ENCODE measurements at places on chromosomes 12 and 14. TPM values are rescaled to one million over a fixed set of nuclear protein-coding genes. Genes with fewer than 3 reads are reported as not detected.

NFKBIA gene
- 76.7 TPM for total RNA-seq

PLCZ1 gene
- not detected for total RNA-seq

GYS2 gene
- not detected for total RNA-seq

TDRD9 gene
- total RNA-seq: not detected

PIK3C2G gene
- total RNA-seq: not detected

NPFF gene
- total RNA-seq: not detected

RNASE7 gene
- not detected for total RNA-seq

KLRC3 gene
- not detected for total RNA-seq

USP5 gene
- total RNA-seq: 143 TPM

SSTR1 gene
- 0.07 TPM for total RNA-seq

DNA sequence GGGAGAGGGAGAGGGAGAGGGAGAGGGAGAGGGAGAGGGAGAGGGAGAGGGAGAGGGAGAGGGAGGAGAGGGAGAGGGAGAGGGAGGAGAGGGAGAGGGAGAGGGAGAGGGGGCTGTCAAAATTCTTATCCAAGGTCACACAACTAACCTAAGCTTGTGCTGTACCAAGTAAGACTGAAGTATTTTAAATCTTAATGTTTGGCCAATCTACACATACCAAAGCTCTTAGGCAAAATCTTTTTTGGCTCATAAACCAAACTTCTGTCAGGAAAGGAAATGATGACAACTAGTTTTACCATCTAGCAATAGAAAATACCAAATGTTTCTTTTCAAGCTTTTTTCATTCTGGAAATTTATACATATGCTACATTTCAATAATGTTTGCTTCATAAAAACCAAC, 33.8 kb downstream of the CCDC38 start:
- peak; percentile 15 for DNase-seq

DNA sequence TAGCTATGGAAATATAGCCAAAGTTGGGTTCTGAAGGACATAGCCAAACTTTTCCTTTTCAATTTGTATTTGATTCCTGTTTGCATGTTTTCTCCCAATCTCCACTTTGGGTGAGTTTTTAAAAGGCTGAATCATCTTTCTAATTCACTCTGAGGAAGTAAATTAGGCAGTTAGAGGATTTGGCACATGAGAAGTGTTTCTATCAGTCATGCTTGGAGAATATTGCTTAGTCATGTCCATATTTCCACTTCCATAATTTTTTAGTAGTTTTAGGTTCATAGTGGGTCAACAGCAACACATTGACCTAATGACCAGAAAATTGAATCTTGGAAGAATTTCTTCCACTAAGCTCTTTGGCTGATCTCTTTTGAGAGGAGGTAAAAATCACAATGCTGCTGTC, 21.8 kb downstream of the IRAK3 start:
- DNase-seq: no peak

- DNase-seq: no peak
Observed at GRCh38 chr14:83291714-83292113, 1758.1 kb upstream of the SEL1L start.

- DNase-seq: no peak
Observed at GRCh38 chr14:68027276-68027675, 207.7 kb downstream of the RAD51B start.

GRCh38 chr14:91350813-91351511, 66.7 kb downstream of the CCDC88C start:
- DNase-seq: no peak

DNA sequence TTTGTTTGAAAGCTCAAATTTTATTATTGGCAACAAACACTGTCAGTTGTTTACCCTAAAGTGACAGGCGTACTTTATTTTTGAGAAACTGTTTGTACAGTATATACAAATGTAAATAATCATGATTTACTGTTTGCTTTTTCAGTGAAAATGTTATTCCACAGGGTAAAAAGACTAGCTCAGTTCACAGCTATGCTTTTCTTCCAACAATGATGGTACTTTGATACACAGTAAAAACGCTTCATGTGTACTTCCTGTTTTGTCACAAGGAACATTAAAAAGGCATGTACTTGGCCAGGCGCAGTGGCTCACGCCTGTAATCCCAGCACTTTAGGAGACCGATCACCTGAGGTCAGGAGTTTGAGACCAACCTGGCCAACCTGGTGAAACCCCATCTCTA, 53.7 kb downstream of the MON2 start:
- no peak for DNase-seq

GRCh38 chr12:53170876-53171724, 9.4 kb upstream of the ZNF740 start:
- DNase-seq: no peak

GRCh38 chr12:78143717-78144116, 313.0 kb downstream of the NAV3 start:
- DNase-seq: no peak

- peak; percentile 97 for DNase-seq
Observed at GRCh38 chr12:6383572-6384498, at the start of gene LTBR. Gene LTBR, plus strand, starts transcription at chr12:6384162. Its CDS starts 197 bp downstream, at chr12:6384359.

GRCh38 chr12:39037115-39037514, 131.7 kb upstream of the CPNE8 start:
- no peak for DNase-seq

DNA sequence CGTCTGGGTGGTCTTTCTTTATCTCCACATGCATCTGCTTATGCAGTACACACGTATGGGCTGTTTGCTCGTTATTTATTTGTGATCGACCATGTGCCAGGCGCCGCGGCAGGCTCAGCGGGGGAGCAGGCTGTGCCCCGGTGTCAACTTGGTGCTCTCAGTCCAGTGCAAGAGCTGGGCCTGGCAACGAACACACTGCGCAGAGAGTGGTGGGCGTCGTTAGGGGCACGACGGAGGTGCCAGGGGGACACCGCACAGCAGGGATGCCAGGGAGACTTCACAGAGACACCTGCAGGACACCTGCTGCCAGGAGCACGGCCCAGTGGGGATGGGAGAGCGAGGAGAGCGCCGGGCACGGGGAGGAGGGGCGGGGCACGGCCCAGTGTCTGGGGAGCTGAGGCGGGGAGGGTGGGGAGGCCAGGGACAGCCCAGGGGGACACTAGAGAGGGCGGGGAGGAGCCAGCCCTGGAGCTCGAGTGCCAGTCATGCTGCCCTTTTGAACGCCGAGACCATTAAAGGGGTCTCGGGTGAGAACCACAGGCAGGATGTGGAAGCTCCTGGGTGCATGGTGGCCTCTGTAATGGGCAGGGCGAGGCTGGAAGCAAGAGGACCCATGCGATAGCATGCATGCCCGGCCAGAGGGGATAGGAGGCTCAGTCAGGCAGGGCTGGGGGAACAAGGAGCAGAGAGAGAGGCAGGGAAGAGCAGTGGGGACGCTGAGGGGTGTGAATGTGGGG, 652 bp upstream of the LRCOL1 start:
- no peak for DNase-seq

GRCh38 chr12:122366685-122367475, 55.6 kb downstream of the CLIP1 start:
- peak; percentile 80 for DNase-seq

DNA sequence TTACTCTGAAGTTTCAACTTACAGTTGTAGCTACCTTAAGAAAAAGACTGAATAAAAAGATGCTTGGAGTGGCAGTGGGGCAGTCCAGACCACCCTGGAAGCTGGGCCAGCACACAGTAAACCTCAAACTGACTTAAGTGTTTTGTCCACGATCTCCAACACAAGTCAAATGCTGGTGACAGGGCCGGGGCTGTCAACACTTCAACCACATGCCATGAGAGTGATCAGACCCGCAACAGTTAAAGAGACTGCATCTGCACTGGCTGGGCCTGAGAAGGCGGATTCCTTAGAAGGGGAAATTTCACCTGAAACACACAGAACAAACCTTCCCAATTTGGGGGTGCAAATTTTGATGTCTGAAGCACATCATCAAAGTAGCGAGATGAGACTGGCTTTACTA, 223.5 kb upstream of the CAND1 start:
- DNase-seq: no peak

DNA sequence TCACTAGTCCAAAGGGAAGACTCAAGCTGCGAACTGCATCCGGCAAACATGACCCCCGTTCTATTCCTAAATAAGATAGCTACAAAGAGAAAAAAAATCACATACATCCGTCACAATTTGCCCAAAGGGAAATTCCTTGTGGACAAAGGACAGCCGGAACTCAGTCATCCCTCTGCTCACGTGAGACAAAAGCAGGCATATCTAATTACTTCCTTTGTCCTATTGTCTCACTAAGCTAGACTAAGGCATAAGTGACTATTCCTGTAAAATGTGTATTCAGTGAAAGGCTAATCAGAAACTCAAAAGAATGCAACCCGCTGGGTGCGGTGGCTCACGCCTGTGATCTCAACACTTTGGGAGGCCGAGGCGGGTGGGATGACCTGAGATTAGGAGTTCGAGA, 27.2 kb upstream of the NINJ2 start:
- no peak for DNase-seq

GRCh38 chr14:91354979-91355685, 62.5 kb downstream of the CCDC88C start:
- no peak for DNase-seq

DNA sequence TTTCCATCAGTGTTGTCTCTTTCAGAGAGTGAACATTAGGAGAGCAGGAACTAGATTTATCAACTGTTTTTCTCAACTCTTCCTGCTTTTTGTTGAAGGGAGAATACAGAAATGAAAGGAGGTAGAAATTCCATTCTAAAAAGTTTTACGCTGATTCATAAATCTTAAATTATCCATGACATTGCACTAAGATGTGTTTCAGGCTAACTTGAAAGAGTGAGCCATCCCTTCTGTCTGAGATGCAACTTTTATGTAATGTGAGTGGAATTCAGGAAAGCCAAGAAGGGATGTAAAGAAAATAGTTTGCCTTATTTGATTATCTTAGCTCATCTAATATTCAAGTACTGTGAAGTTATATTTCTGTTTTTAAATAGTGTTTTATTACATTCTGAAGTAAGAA, 349.5 kb upstream of the RGS6 start:
- no peak for DNase-seq

DNA sequence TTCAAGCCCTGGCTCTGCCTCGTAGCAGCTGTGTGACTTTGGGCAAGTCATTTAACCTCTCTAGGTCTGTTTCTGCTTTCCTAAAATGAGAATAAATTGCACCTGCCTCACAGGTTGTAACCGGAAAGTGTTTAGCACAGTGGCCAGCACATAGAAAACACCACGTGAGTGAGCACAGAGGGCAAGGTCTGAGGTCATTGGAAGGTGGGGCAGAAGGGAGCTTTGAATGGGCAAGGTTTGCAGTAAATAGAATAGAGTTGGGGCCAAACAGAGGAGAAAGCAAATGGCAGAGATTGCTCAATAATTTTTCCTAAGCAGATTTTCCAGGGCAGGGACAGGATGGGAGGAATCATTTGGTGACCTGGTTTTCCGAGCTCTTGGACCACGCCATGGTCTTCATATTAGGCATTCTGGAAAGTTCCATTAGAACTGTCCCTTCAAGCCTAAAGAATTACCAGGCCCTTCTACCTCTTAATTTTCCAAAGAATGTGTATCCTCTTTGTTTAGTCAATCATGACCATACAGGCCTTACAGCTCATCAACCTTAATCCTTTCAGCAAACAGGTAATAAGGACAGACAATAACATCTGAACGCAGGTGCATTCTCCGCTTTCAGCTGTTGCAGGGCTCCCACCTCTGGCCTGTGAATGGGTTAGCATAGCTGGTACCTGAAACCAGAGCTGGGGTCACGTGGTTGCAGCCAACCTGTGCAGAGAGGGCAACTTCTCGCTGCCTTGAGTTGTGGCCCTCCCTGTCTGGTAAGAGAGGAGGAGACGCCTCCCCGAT, 53.8 kb downstream of the VWF start:
- no peak for DNase-seq

DNA sequence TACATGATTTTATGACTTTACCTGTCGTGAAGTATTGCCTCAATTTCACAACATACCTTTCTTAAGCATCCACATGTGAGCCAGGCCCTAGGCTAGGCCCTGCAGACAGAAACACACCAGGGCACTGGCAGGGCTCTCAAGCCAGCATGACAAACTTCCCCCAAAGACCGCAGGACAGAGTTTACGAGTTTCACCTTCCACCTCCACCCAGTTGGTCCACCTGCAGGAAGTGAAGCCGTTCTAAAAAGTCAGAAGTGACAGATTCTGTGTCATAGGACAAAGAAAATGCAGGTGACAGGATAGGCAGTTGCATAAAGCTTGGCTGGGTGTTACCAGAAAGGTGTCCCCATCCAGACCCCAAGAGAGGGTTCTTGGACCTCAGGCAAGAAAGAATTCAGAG, 382.3 kb downstream of the PCNX1 start:
- no peak for DNase-seq

- no peak for DNase-seq
Observed at GRCh38 chr14:60771117-60771516, 36.6 kb downstream of the MNAT1 start.

DNA sequence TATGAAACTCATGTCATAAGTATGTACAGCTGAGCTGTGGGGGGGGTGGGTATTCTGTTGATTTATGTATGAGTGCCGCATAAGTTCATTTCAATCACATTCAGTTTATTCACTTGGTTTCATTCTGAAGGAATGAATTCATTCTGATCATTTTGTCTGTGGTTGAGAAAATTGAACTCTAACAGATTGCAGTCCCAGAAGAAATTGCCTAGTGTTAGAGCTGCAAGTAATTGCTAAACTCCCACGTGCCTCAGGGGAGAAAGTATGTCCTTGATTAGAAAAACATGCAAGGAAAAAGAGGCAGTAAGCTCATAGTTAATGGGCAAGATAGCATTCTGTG, 442.4 kb upstream of the MGAT4C start:
- no peak for DNase-seq

- DNase-seq: no peak
Observed at GRCh38 chr14:68506021-68506644, 286.7 kb downstream of the ZFP36L1 start.

DNA sequence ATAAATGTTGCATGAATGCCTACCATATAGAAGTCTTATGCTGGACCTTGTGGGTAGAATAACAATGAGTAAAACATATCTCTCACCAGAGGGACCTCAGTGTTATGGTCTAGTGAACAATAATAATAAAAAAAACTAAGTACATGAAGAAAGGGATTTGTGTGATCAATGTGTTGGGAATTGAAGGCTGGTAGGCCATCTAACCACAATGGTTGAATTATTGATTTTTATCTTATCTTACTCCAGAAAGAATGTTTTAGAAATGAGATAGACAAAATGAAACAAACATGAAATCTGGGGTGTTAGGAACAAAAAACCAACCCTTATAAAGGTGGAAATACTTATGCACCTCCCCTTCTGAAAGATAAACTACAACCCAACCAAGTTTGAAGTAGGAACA, 243.9 kb upstream of the LRIG3 start:
- DNase-seq: no peak

GRCh38 chr14:96622926-96623325, 120.7 kb downstream of the PAPOLA start:
- DNase-seq: no peak

All from MG63 (cell line).